ENCODE measurements at places on chromosomes 2 and 18. TPM values are rescaled to one million over a fixed set of nuclear protein-coding genes. Genes with fewer than 3 reads are reported as not detected.

DNA sequence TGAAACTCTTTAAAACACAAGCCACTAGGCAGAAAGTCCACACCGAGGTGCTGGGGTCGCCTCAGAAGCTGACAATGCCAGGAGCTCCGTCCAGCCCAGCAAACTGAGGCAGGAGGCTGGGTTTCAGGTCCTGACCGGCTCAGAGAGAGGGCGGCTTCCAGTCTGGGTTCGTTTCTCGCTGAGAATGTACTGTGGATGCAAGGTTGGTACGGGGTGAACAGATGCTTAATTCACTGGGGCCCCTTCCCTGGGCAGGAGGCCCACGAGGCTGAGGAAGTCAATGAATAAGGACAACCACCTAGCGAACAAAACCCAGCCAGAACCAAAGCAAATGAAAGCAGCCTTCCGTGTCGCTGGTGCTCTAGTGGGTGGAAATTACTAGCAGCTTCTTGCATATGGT, 142.0 kb downstream of the RTP5 start:
- DNase-seq: no peak

GRCh38 chr2:241081643-241082340, 20.3 kb downstream of the MTERF4 start:
- DNase-seq: no peak

DNA sequence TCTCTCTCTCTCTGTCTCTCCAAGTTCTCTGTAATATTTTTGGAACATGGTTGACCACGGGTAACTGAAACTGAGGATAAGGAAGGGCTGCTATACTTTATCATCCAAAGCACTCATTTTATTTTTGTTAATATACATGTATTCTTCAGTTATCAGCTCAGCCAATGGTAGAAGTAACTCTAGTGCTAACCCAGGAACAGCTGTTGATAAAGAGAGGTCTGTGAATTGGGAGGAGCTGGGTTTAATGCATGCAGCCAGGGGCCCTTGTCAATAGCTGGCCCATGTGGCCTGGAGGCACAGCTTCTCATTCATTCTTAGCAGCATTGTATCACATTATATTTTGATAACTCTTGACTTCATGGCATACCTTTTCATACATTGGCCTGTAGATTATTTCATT, 401.6 kb downstream of the EPHA4 start:
- no peak for DNase-seq

- DNase-seq: no peak
These were observed 160.6 kb downstream of the MTCL1 start for GRCh38 chr18:8865934-8866333.

GRCh38 chr2:206799083-206799482, 33.7 kb downstream of the FASTKD2 start:
- no peak for DNase-seq

DNA sequence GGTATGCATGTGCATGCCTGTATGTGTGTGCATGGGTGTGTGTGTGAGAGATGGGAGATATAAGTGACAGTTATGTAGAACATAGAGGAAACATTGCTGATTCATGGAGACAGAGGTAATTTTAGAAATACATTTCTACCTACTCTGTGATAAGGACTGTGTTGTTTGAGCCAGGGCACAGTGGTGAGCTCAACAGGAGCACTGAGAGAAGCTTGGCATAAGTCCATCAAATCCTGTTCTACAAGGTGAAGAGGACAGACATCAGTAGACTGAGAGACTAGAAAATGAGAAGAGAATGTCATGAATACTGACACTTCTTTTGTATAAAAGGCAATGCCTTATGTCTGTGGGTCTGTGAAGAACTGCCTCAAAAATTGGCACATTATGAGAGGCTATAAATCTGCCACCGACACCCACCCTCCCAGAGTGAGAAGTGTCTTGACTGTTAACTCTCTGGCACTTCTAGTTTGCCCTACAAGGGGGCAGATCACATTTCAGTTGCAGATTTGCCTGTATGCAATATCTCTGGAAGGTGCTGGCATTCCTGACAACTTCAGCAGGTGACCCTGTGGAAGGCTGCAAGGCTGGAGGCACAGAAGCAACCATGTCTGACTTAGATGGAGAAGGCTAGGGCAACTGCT, 962.3 kb upstream of the NRXN1 start:
- DNase-seq: no peak

GRCh38 chr2:63861220-63861822, 19.6 kb downstream of the UGP2 start:
- peak; percentile 30 for DNase-seq

Gene DPYSL5
- not detected for total RNA-seq

DNA sequence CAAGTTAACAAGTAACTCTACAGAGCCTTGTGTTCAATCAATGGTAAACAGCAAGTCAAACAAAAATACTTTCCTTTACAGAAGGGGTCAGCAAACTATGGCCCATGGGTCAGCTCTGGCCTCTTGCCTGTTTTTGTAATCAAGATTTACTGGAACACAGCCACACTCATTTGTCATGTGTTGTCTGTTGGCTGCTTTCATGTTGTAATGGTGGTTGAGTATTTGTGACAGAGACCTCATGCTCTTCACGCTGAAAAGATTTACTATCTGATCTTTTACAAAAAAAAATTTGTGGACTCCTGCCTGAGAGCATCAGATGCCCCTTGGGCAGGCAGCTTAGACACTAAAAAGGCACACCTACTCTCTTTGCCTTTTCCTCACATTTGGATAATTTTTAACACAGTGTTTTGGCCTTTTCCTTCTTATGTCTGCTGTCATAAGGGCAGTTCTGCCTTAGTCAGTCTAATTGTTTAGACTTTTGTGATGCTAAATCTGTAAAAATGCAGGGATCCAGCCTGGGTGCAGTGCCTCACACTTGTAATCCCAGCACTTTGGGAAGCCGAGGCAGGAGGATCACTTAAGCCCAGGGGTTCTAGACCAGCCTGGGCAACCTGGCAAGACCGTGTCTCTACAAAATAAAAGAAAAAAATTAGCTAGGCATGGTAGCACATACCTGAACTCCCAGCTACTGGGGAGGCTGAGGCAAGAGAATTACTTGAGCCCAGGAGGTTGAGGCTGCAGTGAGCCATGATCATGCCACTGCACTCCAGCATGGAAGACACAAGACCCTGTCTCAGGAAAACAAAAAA, 18.3 kb downstream of the IL1B start:
- no peak for DNase-seq

GRCh38 chr2:31192851-31193392, 24.4 kb downstream of the CAPN14 start:
- no peak for DNase-seq

Gene WNT10A
- not detected for total RNA-seq

Gene ALLC
- total RNA-seq: not detected

DNA sequence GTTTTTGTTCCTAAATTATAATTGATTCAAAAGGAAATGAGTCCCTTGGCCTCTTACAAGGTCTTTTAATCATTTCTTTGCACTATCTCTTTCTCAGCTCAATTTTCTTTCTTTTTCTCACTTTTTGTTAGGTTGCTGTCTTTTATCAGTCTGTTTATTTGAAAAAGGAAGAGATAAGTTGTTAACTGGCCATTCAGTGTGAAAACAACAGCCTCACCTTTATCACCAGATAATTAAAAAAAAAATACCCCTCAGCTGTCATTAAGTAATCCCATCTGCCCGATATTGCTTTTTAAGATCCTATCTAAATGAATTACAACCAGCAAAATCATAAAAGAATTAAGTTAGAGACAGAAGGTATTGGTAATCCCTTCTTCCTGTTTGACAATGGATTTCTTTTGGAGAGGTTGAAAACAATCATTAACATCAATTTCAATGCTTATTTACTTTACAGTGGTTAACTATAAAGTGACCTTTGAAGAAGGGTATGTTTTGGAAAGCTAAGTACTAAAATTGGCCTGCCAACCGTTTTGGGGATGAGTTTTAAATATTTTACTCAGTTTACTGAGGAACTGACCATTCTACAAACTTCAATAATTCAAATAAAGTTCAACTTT, 104.9 kb downstream of the TGIF1 start:
- no peak for DNase-seq

DNA sequence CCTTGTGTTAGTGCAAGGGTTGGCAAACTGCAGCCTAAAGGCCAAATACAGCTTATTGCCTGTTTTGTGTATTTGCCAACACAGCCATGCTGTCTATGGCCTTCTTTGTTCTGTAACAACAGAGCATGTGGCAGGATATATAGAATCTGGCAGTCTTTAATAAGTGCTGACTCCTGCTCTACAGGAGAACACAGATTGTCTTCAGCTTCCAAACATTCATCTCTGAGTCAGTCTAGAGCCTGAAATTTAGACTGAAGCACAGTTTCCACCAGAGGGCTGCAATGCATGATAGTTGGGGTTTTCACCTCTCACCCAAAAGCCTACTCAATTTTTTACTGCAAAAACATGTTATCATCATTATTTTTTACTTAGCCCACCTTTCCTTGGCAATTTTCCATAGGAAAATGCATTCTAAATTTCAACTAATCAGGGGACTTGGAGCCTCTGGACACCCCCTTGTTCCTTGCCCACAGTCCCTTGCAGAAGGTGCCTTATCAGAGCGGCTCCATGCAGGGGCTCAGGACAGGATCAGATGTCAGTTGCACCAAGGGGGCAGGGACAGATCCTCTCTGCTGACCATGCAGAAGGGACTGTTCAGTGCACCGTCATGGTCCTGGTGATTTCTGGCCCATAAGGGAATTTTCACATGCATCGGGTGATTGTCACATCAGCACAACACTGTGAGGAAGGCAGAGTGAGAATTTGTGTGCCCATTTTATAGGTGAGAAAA, 12.4 kb downstream of the IL37 start:
- DNase-seq: no peak

Gene DYNAP
- total RNA-seq: not detected

DNA sequence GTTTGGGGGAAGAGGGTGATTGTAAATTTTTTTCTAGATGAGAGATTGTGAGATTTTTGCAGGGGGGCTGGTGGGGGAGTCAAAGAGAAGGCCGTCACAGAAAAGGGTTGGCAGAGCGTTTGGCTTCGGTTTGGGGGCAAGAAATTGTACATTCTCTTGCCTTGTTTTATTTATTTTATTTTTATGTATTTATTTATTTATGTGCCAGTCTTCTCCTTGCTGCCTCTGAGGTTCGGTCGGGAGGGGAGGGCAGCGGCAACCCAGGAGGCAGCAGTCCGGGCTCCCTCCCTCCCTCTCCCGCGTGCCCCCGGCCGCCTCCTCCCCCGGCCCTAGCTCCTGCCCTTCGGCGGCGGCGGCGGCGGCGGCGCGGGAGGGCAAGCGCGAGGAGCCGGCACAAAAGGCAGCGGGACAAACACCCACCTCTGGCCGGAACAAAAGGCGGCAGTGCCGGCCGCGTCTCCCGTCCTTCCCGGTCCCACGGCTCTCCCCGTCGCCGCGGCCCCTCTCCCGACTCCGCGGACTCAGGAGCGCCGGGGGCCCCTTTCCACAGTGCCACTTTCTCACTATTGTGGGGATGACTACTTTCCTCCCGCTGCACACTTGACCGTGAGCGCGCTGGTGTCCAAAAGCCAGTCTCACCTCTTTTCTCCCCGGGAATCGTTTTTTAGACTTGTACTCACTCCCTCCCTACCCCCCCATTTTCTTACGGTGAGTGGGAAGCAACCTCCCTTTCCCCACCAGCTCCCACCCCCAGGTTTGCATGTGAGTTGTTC, 1.2 kb downstream of the BCL11A start:
- DNase-seq: no peak

DNA sequence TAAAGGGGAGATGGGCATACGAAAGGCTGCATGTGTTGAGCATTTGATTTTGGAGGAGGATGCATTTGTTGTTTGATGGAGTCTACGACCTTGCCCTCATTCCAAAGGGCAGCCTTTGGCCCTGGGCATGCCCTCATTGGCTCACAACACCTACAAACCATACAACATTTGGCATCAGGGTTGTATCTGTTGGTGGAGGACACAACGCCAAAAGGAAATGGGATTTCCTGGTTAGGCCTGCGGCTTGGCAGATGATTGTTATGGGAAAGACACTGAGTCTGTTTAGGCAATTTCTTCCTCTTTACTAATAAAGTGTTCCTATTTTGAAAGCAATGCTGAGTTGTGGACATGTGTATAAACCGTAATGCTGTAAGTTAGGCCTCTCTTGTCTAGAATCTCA, 246.9 kb downstream of the LDLRAD4 start:
- no peak for DNase-seq

GRCh38 chr2:174594456-174594855, 3.1 kb downstream of the WIPF1 start:
- DNase-seq: no peak

- no peak for DNase-seq
These were observed 50.1 kb downstream of the SLC14A1 start for GRCh38 chr18:45774065-45774521.

Gene MOB4
- 41.9 TPM for total RNA-seq

DNA sequence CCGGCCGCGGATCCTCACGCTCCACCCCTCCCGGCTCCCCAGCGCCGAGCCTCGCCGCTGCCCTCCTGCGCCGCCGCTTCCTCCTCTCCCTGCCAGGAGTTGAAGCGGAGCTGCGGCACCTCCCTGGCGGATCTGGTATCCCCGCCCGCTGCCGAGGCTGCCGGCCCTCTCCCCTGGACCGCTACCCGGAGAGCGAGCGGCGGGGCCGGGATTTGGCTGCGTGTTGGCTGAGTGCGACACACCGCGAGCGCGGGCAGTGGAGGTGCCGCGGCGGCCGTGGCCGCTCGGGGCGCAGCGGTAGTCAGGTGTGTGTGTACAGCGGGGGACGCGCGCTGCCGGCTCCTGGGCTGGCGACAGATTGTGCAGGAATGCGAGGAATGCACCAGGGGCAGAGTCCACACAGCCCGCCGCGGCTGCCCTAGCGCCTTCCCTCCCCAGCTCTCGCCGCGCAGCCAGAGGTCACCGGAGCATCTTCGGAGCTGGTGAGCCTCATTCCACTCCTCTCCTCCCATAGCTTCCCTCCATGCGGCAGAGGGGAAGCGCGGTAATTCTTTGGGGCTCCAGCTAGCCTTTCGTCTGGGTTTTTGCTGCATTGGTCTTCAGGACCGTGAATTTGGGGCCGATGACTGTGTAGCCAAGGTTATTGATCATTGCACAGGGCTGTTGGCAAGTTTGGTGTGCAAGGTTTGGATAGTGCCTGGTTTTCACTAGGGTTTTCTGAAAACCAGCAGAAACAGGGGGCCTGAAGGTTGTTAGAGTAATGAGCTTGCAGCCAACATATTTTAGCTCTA, 1.3 kb downstream of the PKP4 start:
- DNase-seq: peak; percentile 58

GRCh38 chr2:10655499-10656225, 34.1 kb downstream of the NOL10 start:
- no peak for DNase-seq

- no peak for DNase-seq
These were observed 41.9 kb downstream of the C1QL2 start for GRCh38 chr2:119116411-119117295.

Gene CELF4
- total RNA-seq: not detected

DNA sequence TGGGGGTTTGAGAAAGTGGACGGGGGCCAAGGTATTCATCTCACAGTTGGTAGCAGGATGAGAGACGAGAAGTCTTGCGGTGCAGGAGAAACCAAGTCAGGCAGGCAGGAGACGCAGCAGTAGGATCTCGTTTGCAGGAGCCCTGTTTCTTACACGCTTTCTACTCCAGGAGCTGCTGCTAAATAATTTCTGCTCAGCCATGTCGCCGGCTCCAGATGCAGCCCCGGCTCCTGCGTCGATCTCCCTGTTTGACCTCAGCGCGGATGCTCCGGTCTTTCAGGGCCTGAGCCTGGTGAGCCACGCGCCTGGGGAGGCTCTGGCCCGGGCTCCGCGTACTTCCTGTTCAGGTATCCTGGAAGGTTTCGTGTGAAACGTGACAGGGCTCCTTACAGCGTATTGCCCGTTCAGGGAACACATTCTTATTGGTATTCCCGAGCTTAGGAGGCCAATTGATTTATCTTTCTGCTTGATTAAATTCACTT, 494 bp downstream of the ANKZF1 start:
- DNase-seq: no peak

GRCh38 chr18:70636991-70637390, 348.1 kb downstream of the SOCS6 start:
- DNase-seq: no peak

GRCh38 chr2:25176541-25177181, 8.3 kb upstream of the POMC start:
- DNase-seq: no peak

Gene PCARE
- not detected for total RNA-seq

All from HFFc6 (cell line).